Smooth muscle cell of trachea (primary cell): ENCODE measurements at places on chromosomes 6 and 20. TPM values are rescaled to one million over a fixed set of nuclear protein-coding genes. Genes with fewer than 3 reads are reported as not detected.

OR2H1 gene
- not detected in 2 replicates for total RNA-seq

METTL24 gene
- total RNA-seq: 0.33 and 0.44 TPM in 2 replicates

GHRH gene
- not detected in 2 replicates for total RNA-seq

GPLD1 gene
- total RNA-seq: 0.17 TPM in 1 of 2 replicates, not detected in the other

MAP1LC3A gene
- 14.1 and 52.8 TPM in 2 replicates for total RNA-seq

SDCBP2 gene
- total RNA-seq: 1.9 and 2.3 TPM in 2 replicates

PLCB4 gene
- 9.3 and 12.2 TPM in 2 replicates for total RNA-seq

CTAGE9 gene
- not detected in 2 replicates for total RNA-seq

HLA-DMB gene
- total RNA-seq: 0.50 and 1.5 TPM in 2 replicates

MOCS3 gene
- 8.9 and 13.6 TPM in 2 replicates for total RNA-seq

PNLDC1 gene
- not detected in 2 replicates for total RNA-seq

ULBP1 gene
- total RNA-seq: 0.44 and 0.50 TPM in 2 replicates

FOXC1 gene
- total RNA-seq: 5.4 and 7.6 TPM in 2 replicates

COX4I2 gene
- total RNA-seq: not detected in 2 replicates

ECT2L gene
- 0.50 TPM in 1 of 2 replicates, not detected in the other for total RNA-seq

SLA2 gene
- total RNA-seq: not detected in 2 replicates

GNRH2 gene
- 0.15 and 0.50 TPM in 2 replicates for total RNA-seq

ZNF512B gene
- total RNA-seq: 7.6 and 11.6 TPM in 2 replicates

KIF6 gene
- under 0.01 and 0.44 TPM in 2 replicates for total RNA-seq

MRAP2 gene
- 0.50 and 1.7 TPM in 2 replicates for total RNA-seq

PPP1R16B gene
- total RNA-seq: under 0.01 and 0.15 TPM in 2 replicates

HTR1B gene
- total RNA-seq: 0.15 and 0.17 TPM in 2 replicates

MYL9 gene
- 15.1 and 28.3 TPM in 2 replicates for total RNA-seq

BMP2 gene
- 4.2 and 20.7 TPM in 2 replicates for total RNA-seq

TRMT6 gene
- total RNA-seq: 5.1 and 5.4 TPM in 2 replicates

RPS18 gene
- total RNA-seq: 3,088 and 3,156 TPM in 2 replicates

BTN1A1 gene
- total RNA-seq: not detected in 2 replicates

MAVS gene
- 25.2 and 31.3 TPM in 2 replicates for total RNA-seq

CLPSL2 gene
- total RNA-seq: not detected in 2 replicates

CRISP3 gene
- total RNA-seq: not detected in 2 replicates

BCAS4 gene
- total RNA-seq: 15.7 and 21.5 TPM in 2 replicates

BTNL2 gene
- total RNA-seq: not detected in 2 replicates

TNFRSF21 gene
- total RNA-seq: 10.5 and 28.3 TPM in 2 replicates

PNRC1 gene
- total RNA-seq: 66.3 and 68.5 TPM in 2 replicates

DEFB114 gene
- not detected in 2 replicates for total RNA-seq

ZNF76 gene
- 20.9 and 21.0 TPM in 2 replicates for total RNA-seq

CTCFL gene
- under 0.01 TPM in 1 of 2 replicates, not detected in the other for total RNA-seq

CST2 gene
- total RNA-seq: not detected in 2 replicates

TAAR6 gene
- not detected in 2 replicates for total RNA-seq

FKBP5 gene
- 6.1 and 12.4 TPM in 2 replicates for total RNA-seq

TRIM39 gene
- total RNA-seq: 12.7 and 13.6 TPM in 2 replicates

DTNBP1 gene
- total RNA-seq: 7.6 and 10.8 TPM in 2 replicates

GID8 gene
- 26.6 and 32.4 TPM in 2 replicates for total RNA-seq

TPD52L1 gene
- total RNA-seq: 4.9 and 10.8 TPM in 2 replicates

ADAM33 gene
- total RNA-seq: 136 and 154 TPM in 2 replicates

HRH3 gene
- not detected in 2 replicates for total RNA-seq

BNIP5 gene
- total RNA-seq: not detected in 2 replicates

EMILIN3 gene
- total RNA-seq: under 0.01 and 0.29 TPM in 2 replicates

MICB gene
- total RNA-seq: 8.4 and 10.5 TPM in 2 replicates
